Amniotic epithelial cell (primary cell): ENCODE measurements at places on chromosomes 12 and 14.

DNA sequence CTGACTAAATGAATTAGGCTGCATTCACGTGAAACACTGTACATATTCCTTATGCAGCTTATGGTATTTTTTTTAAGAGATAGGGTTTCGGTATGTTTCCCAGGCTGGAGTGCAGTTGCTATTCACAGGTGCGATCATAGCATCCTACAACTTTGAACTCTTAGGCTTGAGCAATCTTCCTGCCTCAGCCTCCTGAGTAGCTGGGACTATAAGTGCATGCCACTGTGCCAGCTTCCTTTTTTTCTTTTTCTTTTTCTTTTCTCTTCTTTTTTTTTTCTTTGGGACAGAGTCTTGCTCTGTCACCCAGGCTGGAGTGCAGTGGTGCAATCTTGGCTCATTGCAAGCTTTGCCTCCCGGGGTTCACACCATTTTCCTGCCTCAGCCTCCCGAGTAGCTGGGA, 35.8 kb upstream of the SPPL3 start:
- no peak for DNase-seq

- DNase-seq, result no peak
Observed at GRCh38 chr12:64931981-64932380, 107.5 kb downstream of the TBC1D30 start.

DNA sequence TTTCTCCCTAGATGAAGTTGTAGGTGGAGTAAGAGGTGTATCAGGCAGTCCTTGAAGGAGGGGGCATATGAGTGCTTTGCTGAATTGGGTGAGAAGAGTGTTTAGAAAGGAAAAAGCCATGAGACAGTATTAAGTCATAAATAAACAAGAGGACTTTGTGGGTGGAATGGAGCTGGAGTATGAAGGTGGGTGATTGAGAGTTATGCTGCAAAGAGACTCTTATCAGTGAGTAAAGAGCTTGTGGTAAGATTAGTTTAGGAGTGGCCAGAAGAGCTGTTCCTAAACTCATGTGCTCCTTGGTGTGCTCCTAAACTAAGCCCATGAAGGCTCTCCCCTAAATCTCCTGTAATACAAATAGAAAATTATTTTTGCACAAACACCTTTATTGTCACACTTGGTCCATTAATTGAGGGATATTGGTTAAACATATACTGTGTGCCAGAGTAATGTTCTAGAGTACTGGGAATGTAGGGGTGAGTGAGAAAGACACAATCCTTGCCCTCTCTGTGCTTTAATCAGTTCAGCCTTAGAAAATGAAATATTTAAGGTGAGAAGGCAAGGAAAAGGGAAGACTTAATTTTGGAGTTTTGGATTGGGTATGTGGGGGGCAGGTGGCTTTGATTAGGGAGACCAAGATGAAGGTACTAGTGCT, 9.8 kb downstream of the CHPT1 start:
- DNase-seq, result peak; percentile 80

DNA sequence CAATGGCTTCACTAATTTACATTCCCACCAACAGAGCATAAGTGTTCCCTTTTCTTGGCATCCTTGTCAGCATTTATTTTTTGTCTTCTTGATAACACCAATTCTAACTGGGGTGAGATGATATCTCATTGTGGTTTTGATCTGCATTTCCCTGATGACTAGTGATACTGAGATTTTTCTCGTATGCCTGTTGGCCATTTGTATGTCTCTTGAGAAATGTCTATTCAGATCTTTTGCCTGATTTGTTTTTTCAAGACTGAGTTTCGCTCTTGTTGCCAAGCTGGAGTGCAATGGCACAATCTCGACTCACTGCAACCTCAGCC, 4.7 kb upstream of the PLD4 start:
- DNase-seq, result no peak

- DNase-seq, result no peak
Observed at GRCh38 chr12:80161612-80162011, 62.3 kb downstream of the OTOGL start.

GRCh38 chr14:30500222-30500621, 58.7 kb upstream of the G2E3 start:
- DNase-seq, result no peak

- DNase-seq, result peak; percentile 59
Observed at GRCh38 chr14:24430682-24431568, 1.2 kb downstream of the KHNYN start.

GRCh38 chr14:35340616-35341453, 48.7 kb downstream of the PSMA6 start:
- DNase-seq, result no peak

- DNase-seq, result no peak
Observed at GRCh38 chr14:47555333-47555732, 120.1 kb downstream of the MDGA2 start.

GRCh38 chr12:117527479-117527855, 166.0 kb upstream of the NOS1 start:
- no peak for DNase-seq

- DNase-seq, result peak; percentile 61
Observed at GRCh38 chr12:68310370-68310769, 21.8 kb downstream of the MDM1 start.

GRCh38 chr14:51035611-51036192, 59.2 kb downstream of the TRIM9 start:
- no peak for DNase-seq

DNA sequence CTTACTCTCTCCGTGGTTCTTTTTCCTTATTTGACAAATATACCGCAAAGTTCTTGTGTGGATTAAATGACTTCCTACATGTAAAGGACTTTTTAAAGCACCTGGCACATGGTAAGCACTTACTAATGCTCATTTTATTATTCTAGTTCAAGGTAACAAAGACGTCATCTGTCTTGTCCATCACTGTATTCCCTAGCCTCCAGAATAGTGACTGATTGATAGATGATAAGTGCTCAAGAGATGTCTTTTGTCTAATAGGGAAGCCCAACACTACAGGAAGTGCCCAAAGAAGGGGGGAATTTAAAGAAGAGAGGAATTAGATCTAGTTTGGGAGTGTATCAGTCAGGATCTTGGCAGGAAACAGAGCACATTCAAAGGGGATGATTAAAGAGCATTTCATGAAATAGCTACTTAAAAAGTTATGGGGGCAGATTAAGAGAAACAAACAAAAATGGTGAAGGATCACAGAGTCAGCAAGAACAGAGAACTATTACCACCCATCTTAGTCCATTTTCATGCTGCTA, 151.9 kb downstream of the GXYLT1 start:
- DNase-seq, result no peak

DNA sequence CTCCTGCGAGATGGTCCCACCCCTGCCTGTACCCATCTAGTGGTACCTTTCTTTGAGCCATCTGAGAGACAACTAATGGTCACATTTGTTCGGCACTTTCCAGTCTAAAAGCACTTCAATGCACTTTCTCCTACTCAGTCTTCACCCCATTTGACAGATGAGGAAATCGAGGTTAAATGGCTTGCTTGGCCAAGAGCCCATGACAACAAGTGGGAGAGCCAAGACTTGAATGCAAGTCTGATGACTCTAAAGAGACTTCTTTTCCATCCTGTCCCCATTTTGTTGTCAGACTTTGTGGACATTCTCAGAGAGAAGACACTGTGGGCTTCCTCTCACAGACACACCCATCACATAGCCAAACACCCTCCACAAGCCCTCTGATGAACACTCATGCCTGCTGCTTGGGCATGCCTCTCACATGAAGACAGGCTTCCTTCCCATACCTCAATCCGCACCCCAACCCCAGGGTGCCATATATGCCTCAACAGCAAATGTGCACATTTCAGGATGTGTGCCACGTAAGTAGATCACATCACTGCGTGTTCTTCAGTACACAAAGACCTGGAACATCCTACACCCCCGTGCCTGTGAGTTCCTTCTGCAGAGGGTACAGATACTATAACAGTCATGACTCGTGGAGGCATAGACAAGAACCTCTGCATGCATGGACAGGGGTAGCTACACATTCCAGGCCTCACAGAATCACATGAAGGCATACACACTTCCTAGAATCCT, 805 bp downstream of the MYH7 start:
- DNase-seq, result no peak

DNA sequence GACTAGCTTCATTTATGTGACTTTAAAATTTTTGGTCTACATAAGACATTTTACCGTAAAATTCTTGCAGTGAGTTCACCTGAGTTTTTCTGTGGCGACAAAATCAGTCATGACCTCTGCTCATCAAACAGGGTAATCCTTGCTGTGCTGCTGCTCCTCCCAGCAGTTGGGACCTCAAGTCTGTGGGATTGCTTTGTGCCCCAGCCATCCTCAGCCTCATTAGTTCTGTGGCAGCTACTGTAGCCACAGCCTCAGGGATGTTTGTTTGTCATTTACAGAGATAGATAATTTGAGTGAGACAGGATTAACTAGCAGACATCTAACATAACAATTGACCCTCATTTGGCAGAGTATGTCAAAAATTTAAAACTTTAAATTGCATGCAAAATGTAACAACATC, 357.0 kb downstream of the PCNX1 start:
- DNase-seq, result no peak

GRCh38 chr14:100374270-100374669, 51.1 kb downstream of the SLC25A47 start:
- DNase-seq, result no peak

DNA sequence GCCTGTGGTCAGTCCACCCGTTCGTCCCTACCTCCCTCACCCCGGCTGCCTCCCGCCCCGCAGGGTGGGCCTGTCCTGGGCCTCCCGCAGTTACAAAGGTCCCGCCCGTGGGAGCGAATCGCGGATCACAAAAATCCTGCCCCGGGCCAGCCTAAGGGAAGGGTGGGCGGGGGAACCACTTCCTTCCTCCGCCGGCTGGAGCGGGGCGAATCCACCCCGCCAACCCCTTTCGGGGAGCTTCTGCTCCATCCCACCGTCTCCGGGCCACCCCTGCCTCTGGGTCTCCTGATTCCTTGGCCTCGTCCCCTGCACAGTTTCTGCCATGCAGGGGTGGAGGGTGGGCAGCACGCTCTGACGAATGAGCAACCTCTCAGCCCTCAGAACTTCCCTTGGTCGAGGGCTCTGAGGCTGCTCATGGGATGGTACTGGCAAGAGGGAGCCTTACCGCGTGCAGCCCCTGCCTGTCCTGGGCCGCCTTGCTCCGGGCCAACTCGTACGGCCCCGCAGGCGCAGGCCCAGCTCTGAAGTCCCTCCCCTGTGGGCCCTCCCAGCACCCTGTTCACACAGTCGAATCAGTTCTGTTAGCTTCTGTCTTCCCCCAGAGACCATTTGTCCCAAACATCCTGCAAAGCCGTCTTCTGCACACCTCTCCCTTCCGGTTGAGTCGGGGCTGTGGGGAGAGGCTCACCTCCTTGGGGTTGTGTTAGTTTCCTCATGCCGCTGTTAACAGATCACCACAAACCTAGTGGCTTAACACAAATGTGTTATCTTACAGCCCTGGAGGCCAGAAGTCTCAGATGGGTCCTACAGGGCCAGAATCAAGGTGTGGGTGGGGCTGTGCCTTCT, 589 bp upstream of the HVCN1 start:
- DNase-seq, result no peak

DNA sequence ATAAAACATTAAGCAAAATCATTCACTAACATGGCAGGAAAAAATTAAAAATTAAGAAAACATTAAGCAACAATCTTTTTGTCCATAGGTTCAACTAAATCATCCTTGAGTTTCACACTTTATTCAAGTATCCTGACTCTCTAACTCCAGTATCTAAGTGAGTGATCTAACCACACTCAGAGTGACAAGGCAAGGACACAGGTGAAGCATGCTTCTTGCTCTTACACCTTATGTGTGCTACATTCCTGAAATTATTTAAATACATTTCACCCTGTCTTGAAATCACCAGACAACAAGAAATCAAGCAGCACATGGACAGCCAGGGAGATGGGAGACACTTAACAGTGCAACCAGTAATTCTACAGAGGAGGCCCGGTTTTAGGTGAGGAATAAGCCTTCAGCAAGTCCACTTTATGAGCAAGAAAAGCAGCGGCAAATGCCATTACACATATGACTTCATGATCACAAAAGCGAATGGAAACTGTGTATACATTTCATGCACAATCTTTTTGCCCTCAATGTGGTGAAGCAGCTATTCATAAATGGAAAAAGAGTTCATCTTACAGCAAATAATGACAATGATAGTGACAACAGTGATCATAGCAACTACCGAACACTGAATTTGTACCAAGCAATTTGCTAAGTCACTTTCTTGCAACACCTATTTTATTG, 37.4 kb downstream of the PHLDA1 start:
- no peak for DNase-seq

- no peak for DNase-seq
Observed at GRCh38 chr12:12539028-12539810, 23.4 kb downstream of the DUSP16 start.

DNA sequence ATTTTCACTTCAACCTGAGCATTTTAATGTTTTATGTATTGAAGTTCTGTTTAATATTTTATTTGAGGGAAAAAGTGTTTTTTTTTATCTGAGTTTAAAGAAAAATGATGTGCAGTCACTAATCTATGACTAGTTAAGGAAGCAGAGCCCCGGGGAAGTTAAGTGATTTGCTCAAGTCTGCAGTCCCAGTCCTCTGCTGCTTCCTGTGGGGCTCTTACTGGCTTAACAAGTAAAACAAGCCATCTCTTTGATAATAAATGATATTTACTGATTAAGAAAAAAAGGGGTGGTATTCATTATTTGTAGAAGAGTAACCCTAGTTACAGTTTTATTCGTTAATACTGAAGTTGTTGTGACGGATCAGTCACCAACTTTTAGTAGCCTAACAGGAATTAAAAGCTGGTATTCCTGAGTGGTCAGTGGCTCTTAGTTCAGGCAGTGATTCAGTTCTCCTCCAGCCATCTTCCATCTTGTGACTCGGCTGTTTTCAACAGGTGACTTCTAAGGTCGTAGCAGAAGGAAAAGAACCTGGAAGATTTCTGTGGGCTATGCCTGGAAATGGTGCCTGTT, 21.7 kb downstream of the BICDL1 start:
- no peak for DNase-seq

- no peak for DNase-seq
Observed at GRCh38 chr12:131402781-131403396, 308.0 kb upstream of the SFSWAP start.

DNA sequence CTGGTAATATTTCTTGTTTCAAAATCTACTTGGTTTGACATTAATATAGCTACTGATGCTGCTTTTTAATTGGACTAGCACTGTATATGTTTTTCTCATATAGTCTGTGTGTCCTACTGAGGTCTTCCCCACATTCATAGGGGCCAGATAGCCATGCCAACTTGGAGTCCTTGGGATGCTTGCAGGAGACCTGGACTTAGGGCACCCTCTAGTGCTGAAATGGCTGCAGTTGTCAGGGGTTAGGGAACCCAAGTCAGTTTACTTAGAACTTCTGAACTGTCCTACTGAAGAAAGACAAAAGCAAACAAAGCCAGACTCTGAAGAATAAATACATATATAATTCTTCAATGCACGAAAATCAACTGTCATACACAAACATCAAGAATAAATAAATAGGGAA, 279.9 kb upstream of the SYT1 start:
- DNase-seq, result peak; percentile 31

DNA sequence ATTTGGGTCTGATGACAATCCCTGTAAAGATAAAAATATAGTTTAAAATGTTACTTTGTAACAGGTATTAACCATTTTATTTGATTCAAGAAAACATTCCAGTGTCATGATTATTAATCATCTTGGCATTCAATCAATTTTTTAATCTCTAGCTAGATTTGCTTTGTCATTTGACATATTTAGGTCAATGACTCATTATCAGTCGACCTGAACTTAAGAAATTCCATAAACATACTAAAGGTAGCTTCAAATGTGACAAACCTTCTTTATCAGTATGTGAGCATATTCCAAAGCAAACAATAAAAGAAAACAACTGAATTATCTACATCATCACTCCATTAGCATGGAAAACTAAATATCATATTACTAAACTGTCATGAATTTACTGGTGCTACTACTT, 50.8 kb upstream of the CDKL1 start:
- peak; percentile 45 for DNase-seq
